ENCODE measurements at places on chromosomes 13 and 19. TPM values are rescaled to one million over a fixed set of nuclear protein-coding genes. Genes with fewer than 3 reads are reported as not detected.

GRCh38 chr19:16034958-16035560 lies 41.2 kb upstream of the TPM4 start:
- no peak for DNase-seq

GRCh38 chr13:106532111-106532929 lies 3.1 kb downstream of the EFNB2 start:
- no peak for DNase-seq

DNA sequence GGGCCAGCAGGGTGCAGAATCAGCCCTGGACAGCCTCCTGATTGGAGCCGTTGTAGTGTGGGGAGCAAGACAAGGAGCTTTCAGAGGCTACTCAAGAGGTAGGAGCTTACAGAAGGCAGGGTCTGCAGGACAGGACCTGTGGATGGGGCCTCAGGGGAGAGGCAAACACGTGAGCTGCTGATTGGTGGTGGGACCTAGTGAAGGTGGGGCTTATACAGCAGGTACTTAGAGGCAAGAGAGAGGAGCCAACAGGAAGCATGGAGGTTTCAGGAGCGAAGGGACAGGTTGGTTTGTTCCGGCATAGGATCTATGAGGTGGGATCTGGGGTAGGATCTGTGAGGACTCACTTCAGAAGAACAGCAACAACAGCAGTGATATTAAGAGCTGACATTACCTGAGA lies 32.4 kb downstream of the ZSWIM4 start:
- no peak for DNase-seq

DNA sequence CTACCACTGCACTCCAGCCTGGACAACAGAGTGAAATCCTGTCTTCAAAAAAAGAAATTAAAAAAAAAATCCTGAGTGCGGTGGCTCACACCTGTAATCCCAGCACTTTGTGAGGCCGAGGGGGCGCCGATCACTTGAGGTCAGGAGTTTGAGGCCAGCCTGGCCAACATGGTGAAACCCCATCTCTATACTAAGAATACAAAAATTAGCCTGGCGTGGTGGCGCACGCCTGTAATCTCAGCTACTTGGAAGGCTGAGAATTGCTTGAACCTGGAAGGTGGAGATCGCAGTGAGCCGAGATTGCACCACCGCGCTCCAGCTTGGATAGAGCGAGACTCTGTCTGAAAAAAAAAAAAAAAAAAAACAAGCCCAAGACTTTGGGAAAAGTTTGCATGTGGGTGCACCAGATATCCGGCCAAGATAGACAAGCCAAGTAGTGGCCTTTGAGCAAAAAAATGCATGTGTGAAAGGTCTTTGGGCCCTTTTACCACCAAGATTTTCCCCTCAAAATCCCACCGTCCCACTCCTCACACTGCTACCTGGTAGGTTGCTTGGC lies 5.7 kb downstream of the DNAJB1 start:
- DNase-seq = no peak

GRCh38 chr19:49097453-49098288 lies 12.4 kb downstream of the SNRNP70 start:
- DNase-seq = no peak

DNA sequence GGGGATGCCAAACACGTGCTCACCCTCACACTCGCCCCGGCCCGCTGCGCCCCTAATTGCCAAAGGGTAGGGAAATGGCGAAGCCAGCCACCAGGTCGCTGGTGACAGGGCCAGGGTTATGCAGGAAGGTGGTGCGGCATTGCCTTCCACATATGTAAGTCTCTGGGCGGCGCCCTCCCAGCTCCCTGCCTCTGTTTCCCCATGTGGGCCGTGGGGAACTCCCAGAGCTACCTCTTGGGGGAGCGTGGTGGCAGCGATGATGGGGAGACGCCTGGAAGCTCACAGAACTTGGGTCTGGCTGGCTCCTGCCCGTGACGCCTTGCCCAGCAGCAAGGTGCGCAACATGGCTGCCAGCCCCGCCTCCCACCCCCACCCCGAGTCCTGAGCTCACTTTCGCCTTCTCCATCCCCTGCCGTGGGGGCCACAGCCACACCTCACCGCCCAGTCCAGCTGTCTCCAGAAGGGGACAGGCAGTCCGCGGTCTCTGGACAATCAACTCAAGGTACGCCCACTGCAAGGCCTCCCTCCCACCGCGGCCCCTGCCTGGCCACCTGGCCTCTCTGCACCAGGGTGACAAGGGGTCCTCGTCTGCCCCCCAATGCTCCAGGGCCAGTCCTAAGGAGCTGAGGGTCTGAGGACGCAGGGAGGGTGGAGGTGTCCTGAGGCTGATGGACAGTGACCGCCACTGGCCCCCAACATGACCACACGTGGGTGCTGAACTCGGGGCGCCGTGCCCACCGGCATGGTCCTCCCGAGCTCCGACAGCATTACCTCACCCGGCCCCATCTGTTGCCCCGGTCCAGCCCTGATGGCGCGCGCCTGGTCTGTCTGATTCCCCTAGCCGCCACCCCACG lies 6.6 kb downstream of the C19orf25 start:
- DNase-seq = no peak

GRCh38 chr13:90246687-90247345 lies 1100.7 kb upstream of the MIR17HG start:
- no peak for DNase-seq

DNA sequence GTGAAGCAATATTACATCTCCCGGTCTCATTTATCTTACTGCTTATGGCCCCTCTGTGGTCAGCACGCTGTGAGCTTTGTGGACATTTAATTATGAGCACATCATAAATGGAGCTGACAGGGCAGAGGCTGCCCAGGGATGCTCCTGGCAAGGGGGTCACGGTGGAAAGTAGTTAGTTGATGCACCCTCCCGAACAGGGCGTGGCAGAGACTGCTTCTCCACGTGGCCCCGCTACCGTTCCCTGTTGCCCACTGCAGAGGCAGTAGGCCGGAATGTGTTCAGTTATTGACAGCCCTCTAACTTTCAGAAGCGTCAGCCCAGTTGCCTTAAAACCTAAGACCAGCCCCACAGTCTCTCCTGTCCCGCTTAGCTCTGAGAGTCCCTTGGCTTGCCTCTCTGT lies 180.3 kb upstream of the ZNF507 start:
- DNase-seq = no peak

DNA sequence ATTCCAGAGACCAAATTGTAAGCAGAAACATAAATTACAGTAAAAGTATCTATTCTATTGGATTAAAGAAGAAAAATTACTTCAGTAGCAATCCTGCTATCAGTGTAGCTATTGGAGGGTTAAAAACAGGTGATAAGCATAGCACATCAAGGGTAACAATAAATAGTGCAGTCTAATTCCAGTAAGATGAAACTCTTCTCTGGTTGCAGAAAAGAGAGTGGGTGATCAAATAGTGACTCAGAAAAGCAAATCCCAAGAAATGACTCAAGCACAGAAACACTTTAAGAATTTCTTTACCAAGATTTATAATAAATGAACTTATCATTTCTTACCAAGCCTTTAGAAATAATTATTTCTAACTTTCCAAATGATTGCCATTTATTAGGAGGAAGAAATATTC lies 135.7 kb downstream of the LMO7 start:
- no peak for DNase-seq

GRCh38 chr19:18293642-18294466 lies 12.4 kb upstream of the JUND start:
- DNase-seq = no peak

- DNase-seq = no peak
Measured at GRCh38 chr13:65336087-65336749, 1893.9 kb downstream of the PCDH9 start.

DNA sequence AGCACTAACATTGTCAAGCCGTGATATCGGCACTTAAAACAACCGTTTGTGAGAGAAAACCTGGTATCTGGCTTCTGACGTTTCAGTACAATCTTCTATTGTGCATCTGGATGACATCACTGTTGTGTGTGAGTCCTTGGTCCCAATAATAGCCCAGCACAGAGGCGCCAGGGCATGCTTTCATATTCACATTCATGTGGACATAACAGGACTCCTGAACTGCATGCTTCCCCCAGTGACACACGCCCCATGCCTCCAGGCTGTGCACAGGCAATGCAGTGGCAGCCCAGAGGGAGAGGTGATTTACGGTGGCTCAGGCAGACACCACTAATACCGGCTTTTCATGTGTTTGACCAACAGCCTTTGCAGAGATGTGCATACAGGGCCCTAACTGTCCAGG lies 58.1 kb downstream of the MRPL57 start:
- DNase-seq = no peak

GRCh38 chr13:48531416-48532255 lies 1.2 kb downstream of the RCBTB2 start:
- peak; percentile 38 for DNase-seq

DNA sequence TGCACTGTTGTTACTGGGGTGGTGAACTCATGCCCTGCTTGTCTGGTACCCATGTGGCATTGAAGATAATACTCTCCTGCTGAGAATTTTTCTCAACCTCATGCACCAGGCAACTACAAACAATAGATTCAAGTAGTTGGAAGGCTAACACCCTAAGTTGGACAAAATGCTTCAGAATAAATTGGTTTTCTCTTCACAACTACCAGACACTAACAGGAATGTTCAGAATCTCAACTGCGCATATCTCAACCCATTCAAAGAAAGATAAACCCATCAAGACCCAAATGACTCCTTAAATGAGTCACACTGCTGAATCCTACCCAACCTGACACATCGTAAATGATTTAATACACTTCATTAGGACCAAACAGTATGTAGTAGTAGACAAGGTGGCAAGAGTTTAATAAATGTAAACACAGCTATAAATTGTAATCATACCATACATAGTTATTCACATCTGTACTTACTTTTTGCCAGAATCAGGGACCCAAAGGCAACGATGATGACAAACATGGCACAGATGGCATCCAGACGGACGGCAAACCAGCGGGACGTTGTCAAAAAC lies 227.4 kb downstream of the ABCC4 start:
- DNase-seq = no peak

DNA sequence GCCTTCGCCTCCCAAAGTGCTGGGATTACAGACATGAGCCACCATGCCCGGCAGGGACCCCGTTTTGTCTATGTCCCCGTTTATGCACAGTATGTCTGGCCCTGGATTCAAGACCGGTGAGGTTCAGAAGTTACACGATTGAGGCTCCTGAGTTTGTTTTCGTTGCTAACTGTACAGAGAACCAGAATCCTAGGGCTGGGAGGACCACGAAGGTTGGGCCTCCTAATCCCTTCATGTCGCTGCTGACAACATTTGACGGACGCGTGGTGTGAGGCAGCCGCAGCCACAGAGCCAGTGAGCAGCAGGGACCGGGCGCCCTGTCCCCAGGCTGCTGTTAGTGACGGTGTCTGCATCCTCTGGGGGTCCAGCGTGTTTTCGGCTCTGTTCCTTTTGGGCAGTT lies 91.4 kb downstream of the ATP11A start:
- DNase-seq = no peak

DNA sequence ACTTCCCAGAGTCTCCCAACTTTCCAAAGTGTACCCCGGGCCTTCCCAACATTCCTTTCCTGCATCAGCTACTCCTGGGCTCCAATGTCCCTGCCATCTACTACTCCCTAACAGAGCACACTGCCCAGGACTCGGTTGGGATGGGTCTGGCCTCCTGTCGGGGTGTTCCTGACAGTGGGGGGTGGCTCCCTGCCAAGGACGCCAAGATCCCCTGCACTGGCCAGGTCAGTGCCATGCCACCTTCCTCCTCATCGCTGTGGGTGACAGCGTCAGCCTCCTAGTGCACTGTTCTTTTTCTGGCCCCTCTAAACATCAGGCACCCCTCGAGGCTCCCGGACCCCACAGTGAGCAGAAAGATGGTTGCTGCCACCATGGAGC lies 13.8 kb downstream of the EPS15L1 start:
- DNase-seq = no peak

- no peak for DNase-seq
Measured at GRCh38 chr13:110214637-110215036, 92.3 kb downstream of the COL4A1 start.

- DNase-seq = no peak
Measured at GRCh38 chr13:113091211-113091771, 14.3 kb upstream of the F7 start.

- DNase-seq = no peak
Measured at GRCh38 chr19:50513746-50514345, at the start of gene ASPDH. ASPDH (minus strand) TSS chr19:50513913; CDS start chr19:50513823, 90 bp downstream.

GRCh38 chr19:5903624-5904351 lies at the start of gene NDUFA11:
NDUFA11 (minus strand) TSS chr19:5903790; CDS start chr19:5903708, 82 bp downstream.
- DNase-seq = no peak

DNA sequence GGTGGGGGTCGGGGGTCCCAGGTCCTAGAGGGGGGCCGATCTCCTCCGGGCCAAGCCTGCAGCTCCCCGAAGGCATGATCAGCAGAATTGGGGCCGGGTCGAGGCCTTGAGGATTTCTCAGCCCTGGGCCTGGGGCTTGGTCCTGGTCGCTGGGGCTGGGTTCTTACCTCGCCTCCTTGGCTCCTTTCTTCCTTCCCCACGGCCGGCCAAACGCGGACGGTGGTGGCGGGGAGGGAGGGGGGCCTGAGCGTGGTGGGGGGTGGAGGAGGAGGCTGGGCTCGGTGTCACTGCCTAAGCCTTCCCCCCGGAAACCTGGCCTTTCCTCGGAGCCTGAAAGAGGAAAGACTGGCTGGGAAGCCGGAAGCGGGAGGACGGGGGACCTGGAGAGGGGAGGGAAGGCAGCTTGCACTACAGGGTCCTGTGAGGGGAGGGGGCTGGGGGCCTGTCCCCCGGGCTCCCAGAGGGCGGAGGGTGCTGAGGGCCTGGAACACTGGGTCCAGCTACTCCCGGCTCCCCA lies at the start of gene ZNF579:
Gene ZNF579 (minus strand): TSS at position 221 of the 517 bp plus-strand sequence. CDS start 1,209 bp downstream, outside the sequence.
- DNase-seq = peak; percentile 52

The SMIM44 gene
- total RNA-seq = not detected

The RUBCNL gene
- 41.8 TPM for total RNA-seq

The ATP8B3 gene
- total RNA-seq = 1.7 TPM

The ZFP14 gene
- total RNA-seq = 0.82 TPM

The ADGRE3 gene
- not detected for total RNA-seq

The APBA3 gene
- total RNA-seq = 27.0 TPM

The ZNF723 gene
- not detected for total RNA-seq

The SLC7A9 gene
- total RNA-seq = not detected

The ADM5 gene
- total RNA-seq = 4.5 TPM

The WDR62 gene
- 18.1 TPM for total RNA-seq

The FTL gene
- 1,017 TPM for total RNA-seq

The IGFL4 gene
- not detected for total RNA-seq

The HSH2D gene
- total RNA-seq = 81.7 TPM

The CD37 gene
- 256 TPM for total RNA-seq

The EFNA2 gene
- not detected for total RNA-seq

The CASP14 gene
- 0.11 TPM for total RNA-seq
